Immature natural killer cell (primary cell): ENCODE measurements at places on chromosomes 13 and 19.

GRCh38 chr13:44814836-44815235 lies 174.4 kb downstream of the NUFIP1 start:
- H3K4me1 ChIP-seq, result no peaks in the 10 kb centered on the region
- H3K36me3 ChIP-seq, result no peaks in the 10 kb centered on the region
- DNase-seq, result no peak

GRCh38 chr19:49427339-49427738 lies 2.2 kb downstream of the GFY start:
- H3K27me3 ChIP-seq, result peaks cover 48% of the 10 kb centered on the region
- H3K36me3 ChIP-seq, result no peaks in the 10 kb centered on the region
- no peak overlapping the region for H3K4me3 ChIP-seq
- H3K4me1 ChIP-seq, result peaks cover 39% of the 10 kb centered on the region
- no peak overlapping the region for H3K27ac ChIP-seq

DNA sequence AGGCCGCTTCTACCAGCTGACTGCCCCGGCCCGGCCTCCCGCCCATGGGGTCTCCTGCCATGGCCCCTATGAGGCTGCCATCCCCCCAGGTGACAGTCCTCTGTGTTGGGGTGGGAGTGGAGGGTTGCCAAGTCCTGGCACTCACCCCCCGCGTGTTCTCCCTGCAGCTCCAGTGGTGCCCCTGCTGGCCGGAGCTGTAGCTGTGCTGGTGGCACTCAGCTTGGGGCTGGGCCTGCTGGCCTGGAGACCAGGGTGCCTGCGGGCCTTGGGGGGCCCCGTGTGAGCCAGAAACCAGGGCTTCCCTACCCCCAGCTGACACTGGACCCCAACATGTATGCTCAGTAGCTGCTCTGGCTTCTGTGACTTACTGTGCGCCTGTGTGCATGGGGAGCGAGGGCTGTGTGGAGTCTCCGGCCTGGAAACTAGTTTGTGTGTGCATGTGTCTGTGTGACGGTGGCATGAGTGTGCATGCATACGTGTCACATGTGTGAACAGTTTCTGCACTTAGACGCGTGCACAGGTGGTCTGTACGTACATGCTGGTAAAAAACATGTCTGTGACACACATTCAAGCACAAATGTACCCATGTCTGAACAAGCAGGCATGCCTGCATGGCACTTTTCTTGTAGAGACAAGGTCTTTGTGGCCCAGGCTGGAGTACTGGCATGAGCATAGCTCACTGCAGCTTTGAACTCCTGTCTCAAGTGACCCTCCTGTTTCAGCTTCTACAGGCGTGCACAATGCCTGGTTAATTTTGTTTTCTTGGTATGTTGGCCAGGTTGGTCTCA lies 4.9 kb downstream of the ACP4 start:
- DNase-seq, result no peak
- no peak overlapping the region for H3K27ac ChIP-seq
- no peaks in the 10 kb centered on the region for H3K4me1 ChIP-seq
- peaks cover 5% of the 10 kb centered on the region for H3K27me3 ChIP-seq
- no peak overlapping the region for H3K4me3 ChIP-seq

- H3K36me3 ChIP-seq, result no peaks in the 10 kb centered on the region
- peak; percentile 77 for DNase-seq
- H3K4me3 ChIP-seq, result no peak overlapping the region
- H3K4me1 ChIP-seq, result peaks cover 14% of the 10 kb centered on the region
These were observed 20.0 kb downstream of the TICAM1 start for GRCh38 chr19:4811328-4812131.

DNA sequence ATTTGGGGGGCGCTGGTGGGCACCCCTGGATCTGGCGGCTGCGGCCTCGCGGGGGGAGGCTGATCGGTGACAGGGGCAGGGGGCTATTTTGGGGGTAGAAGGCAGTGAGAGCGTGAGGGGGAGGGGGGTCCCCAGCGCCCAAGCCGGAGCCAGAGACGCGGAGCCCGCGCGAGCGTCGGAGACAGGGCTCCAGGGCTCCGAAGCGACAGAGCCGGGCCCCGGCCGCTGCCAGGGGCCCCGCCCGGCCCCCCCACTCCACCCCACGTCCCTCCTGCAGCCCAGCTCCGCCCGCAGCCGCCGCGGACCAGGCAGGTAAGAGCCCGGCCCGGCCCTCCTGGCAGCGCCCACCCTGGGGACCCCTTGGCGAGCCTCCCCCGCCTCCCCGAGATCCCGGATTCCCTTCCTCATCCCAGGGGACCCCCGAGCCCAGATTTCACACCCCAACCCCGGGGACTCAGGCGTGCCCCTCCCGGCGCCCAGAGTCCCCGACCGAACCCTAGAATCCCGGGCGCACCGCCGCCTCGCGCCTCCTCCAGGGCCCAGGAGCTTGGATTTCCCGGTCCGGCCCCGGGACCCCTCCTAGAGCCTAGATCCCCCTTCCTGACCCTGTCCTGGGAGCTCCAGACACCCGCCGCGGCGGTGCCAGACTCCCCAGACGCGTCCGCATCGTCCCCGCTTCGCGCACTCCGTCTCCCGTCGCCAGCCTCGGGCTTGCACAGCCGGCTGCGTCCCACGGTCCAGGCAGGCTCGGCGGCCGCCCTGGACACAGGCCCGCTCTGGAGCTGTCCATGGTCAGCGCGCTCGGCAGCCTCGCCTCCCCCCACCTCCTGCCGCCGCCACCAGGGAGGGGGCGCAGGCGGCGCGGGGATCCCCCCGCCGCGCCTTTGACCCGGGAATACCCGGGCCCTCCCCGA lies at the start of gene PPFIA3:
Gene PPFIA3, plus strand, starts transcription at position 134 of the 914 bp plus-strand sequence. CDS start 8,330 bp downstream, outside the sequence.
- H3K4me1 ChIP-seq, result peaks cover 40% of the 10 kb centered on the region
- no peaks in the 10 kb centered on the region for H3K36me3 ChIP-seq
- peaks cover 2% of the 10 kb centered on the region for H3K27me3 ChIP-seq
- peak within 1 kb of the TSS; percentile 93 for H3K27ac ChIP-seq

GRCh38 chr19:7858109-7858770 lies 15.9 kb downstream of the PRR36 start:
- no peaks in the 10 kb centered on the region for H3K36me3 ChIP-seq
- H3K27me3 ChIP-seq, result no peaks in the 10 kb centered on the region
- H3K4me3 ChIP-seq, result no peak overlapping the region
- no peak for DNase-seq
- H3K4me1 ChIP-seq, result no peaks in the 10 kb centered on the region

GRCh38 chr19:18173054-18173571 lies 500 bp upstream of the IFI30 start:
- H3K4me1 ChIP-seq, result peaks cover 23% of the 10 kb centered on the region
- peak overlapping the region; percentile 89 for H3K4me3 ChIP-seq
- DNase-seq, result no peak
- peaks cover 10% of the 10 kb centered on the region for H3K36me3 ChIP-seq
- peaks cover 3% of the 10 kb centered on the region for H3K27me3 ChIP-seq

DNA sequence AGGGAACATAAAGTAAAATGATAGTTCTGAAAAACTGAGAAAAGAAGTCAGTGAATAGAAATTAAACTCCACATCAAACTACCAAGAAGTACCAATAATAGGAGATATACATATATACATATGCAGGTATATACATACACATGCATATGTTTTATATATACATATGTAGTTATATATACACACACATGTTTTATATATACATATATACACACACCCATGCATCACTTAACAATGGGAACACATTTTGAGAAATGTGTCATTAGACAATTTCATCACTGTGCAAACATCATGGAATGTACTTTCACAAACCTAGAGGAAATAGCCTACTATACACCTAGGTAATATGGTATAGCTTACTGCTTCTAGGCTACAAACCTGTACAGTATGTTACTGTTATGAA lies 626.8 kb upstream of the PCDH9 start:
- H3K27ac ChIP-seq, result no peak overlapping the region
- H3K4me3 ChIP-seq, result no peak overlapping the region
- H3K36me3 ChIP-seq, result no peaks in the 10 kb centered on the region
- DNase-seq, result no peak

GRCh38 chr13:28805193-28805819 lies 14.8 kb upstream of the MTUS2 start:
- no peaks in the 10 kb centered on the region for H3K4me1 ChIP-seq
- H3K4me3 ChIP-seq, result no peak overlapping the region
- H3K27me3 ChIP-seq, result peaks cover 2% of the 10 kb centered on the region
- DNase-seq, result no peak
- no peaks in the 10 kb centered on the region for H3K36me3 ChIP-seq
